ENCODE measurements at places on chromosomes 7 and 10. TPM values are rescaled to one million over a fixed set of nuclear protein-coding genes. Genes with fewer than 3 reads are reported as not detected.

The TFEC gene
- not detected for total RNA-seq

The FAM20C gene
- 137 TPM for total RNA-seq

The SRGN gene
- total RNA-seq = 110 TPM

The PNLIP gene
- total RNA-seq = not detected

The GNAT3 gene
- not detected for total RNA-seq

The CFAP46 gene
- total RNA-seq = 3.9 TPM

The GJD4 gene
- total RNA-seq = not detected

The NRCAM gene
- 3.0 TPM for total RNA-seq
